ENCODE measurements at places on chromosomes 3 and 15.

DNA sequence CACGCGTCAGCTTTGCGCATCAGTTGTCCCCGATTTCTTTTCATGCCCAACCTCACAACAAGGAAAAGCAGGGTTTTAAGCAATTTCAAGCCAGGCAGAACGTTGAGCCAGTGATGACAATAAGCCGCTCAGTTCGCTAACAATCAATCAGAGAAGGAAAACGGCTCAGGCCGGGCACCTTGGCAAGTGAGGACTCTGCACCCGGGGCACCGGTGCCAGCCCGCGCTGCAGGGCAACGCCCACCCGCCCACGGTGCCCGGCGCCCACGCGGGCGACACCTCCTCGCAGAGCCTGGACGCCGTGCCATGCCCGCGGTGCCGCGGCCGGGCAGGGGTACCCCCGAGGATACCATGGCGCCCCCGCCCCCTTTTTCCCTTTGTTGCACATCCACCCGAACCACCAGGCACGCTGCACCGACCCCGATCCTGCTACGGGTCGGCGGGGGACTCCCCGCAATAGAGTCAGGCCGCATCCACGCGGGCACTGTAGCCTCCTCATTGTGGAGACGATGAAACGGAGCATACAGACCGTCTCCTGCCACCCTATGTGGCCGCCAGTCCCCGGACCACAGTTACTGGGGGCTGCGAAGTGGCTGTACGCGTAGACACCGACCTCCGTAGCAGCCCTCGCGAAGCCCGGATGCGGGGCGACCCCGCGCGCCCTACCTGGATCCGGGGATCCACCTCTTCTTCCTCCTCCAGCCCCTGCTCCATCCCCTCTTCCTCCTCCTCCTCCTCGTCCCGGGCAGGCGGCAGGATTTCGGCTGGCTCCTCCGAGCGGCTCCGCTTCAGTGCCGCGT, 581 bp downstream of the SH3BP5 start:
- H3K4me1 ChIP-seq = peaks cover 42% of the 10 kb centered on the region
- peak overlapping the region; percentile 91 for H3K4me3 ChIP-seq
- H3K27me3 ChIP-seq = peaks cover 6% of the 10 kb centered on the region

GRCh38 chr3:104908761-104909160, 457.9 kb upstream of the ALCAM start:
- no peaks in the 10 kb centered on the region for H3K27me3 ChIP-seq
- DNase-seq = no peak
- H3K36me3 ChIP-seq = no peaks in the 10 kb centered on the region
- no peak overlapping the region for H3K4me3 ChIP-seq

- H3K4me3 ChIP-seq = no peak overlapping the region
- peaks cover 8% of the 10 kb centered on the region for H3K4me1 ChIP-seq
- no peak for DNase-seq
- H3K27ac ChIP-seq = no peak overlapping the region
- H3K27me3 ChIP-seq = peaks cover 18% of the 10 kb centered on the region
Measured at GRCh38 chr15:80849308-80849707, 70.1 kb downstream of the CEMIP start.

DNA sequence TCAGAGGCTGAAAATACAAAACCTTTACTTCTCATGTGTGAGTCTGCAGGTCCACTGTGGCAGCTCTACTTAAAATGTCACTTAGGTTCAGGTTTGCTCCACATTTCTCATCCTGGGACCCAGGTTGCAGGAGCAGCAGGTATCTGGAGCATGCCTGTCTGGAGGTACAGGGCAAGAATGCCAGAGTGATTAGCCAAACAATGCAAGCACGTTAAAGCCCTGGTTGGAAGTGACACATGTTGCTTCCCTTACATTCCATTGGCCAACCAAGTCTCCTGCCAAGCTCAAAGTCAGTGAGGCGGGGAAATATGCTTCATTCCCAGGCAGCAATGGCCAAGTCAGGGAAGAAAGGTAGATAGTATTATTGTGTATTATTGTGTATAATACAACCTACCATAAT, 76.8 kb upstream of the ARL6 start:
- no peak overlapping the region for H3K27ac ChIP-seq
- DNase-seq = no peak
- no peaks in the 10 kb centered on the region for H3K4me1 ChIP-seq
- H3K36me3 ChIP-seq = no peaks in the 10 kb centered on the region
- no peak overlapping the region for H3K4me3 ChIP-seq

DNA sequence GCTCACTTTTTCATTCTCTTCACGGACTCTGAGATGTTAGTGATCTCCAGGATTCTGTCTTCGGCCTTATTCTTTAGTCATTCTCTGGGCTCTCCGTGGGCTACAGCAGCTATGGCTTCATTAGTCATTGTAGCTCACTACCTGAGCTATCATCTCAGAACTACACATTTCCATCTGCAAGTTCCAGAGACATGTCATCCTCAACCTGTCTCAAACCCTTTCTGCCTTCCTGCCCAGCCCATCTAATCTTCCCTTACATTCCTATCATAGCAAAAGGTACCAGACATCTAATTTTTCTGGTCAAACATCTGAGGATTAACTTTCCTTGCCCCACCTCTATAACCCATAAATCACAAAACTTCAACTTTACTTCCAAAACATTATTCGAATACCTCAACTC, 13.2 kb downstream of the TSPAN3 start:
- H3K27ac ChIP-seq = peak overlapping the region; percentile 3
- no peak for DNase-seq
- H3K27me3 ChIP-seq = no peaks in the 10 kb centered on the region
- H3K4me3 ChIP-seq = no peak overlapping the region

DNA sequence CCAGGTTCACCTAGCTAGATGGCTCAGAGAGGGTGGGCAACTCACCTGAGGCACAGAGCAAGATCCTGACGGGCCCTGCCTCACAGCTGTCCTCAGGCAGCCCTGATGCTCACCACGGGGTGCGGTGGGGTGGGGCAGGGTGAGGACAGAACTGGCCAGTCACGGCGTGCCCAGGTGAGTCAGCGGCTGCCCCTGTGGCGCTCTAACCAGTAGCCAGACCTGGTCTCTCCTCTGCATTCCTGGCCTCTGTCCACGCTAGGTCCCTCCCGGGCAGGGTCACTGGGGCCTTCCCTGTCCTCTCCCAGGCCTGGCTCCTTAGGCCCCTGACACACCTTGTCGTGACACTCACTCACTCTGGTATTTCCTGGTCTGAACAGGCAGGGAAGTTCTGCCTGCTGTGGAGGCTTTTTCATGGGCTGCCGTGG, 901 bp downstream of the ALS2CL start:
- H3K36me3 ChIP-seq = no peaks in the 10 kb centered on the region
- H3K27ac ChIP-seq = no peak overlapping the region
- peaks cover 26% of the 10 kb centered on the region for H3K4me1 ChIP-seq

GRCh38 chr3:198025644-198026043, 65.6 kb downstream of the LMLN start:
- H3K27ac ChIP-seq = no peak overlapping the region
- DNase-seq = no peak
- H3K27me3 ChIP-seq = no peaks in the 10 kb centered on the region
- H3K4me1 ChIP-seq = no peaks in the 10 kb centered on the region
- no peak overlapping the region for H3K4me3 ChIP-seq

DNA sequence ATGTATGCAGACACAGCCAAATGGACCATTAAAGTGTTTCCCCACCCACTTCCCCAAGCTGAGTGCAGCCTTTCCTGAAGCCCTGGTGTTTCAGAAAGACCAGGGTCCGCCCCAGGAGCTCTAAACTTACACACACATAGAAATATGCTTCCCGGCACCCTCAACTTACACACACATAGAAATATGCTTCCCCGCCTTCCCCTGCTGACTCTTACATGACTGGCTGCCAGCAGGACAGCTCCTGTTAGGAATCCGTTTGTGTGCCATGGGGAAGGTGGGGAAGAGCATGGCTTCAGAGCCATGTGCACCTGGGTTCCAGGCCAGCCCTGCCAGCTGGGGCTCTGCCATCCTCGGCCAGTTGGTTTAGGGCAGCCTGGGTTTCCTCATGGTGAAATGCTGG, 3.6 kb downstream of the CLEC3B start:
- H3K4me3 ChIP-seq = no peak overlapping the region
- DNase-seq = no peak
- no peaks in the 10 kb centered on the region for H3K36me3 ChIP-seq

- no peak for DNase-seq
- H3K27ac ChIP-seq = no peak overlapping the region
- H3K4me3 ChIP-seq = no peak overlapping the region
- H3K4me1 ChIP-seq = no peaks in the 10 kb centered on the region
- no peaks in the 10 kb centered on the region for H3K36me3 ChIP-seq
Measured at GRCh38 chr3:180875124-180875698, 37.3 kb upstream of the FXR1 start.

DNA sequence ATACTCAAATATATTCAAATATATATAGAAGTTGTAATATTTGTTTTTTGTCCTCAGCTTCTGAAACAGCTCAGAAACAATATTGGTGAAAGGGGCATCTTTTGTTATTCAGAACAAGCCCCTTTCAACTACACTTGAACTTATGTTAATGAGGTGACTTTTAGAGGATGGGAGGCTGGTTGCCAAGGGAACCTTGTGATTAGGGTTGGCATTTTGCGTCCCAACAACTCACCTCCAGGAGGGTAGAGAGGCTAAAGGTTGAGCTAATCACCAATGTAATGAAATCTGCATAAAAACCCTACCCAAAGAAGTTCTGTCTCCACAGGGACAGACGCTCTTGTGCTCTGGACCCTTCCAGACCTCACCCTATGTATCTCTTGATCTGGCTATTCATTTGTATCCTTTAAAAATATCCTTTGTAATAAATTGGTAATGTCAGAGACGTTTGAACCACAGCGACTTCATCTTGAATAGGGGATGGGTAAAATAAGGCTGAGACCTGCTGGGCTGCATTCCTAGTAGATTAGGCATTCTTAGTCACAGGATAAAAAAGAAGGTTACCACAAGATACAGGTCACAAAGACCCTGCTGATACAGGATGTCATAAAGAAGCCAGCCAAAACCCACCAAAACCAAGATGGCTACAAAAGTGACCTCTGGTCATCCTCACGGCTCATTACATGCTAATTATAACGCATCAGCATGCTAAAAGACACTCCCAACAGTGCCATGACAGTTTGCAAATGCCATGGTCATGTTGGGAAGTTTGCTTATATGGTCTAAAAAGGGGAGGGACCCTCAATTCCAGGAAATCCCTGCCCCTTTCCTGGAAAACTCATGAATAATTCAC, 111.1 kb downstream of the FMN1 start:
- no peak overlapping the region for H3K27ac ChIP-seq
- no peak overlapping the region for H3K4me3 ChIP-seq
- no peak for DNase-seq
- peaks cover 7% of the 10 kb centered on the region for H3K27me3 ChIP-seq
- no peaks in the 10 kb centered on the region for H3K36me3 ChIP-seq

DNA sequence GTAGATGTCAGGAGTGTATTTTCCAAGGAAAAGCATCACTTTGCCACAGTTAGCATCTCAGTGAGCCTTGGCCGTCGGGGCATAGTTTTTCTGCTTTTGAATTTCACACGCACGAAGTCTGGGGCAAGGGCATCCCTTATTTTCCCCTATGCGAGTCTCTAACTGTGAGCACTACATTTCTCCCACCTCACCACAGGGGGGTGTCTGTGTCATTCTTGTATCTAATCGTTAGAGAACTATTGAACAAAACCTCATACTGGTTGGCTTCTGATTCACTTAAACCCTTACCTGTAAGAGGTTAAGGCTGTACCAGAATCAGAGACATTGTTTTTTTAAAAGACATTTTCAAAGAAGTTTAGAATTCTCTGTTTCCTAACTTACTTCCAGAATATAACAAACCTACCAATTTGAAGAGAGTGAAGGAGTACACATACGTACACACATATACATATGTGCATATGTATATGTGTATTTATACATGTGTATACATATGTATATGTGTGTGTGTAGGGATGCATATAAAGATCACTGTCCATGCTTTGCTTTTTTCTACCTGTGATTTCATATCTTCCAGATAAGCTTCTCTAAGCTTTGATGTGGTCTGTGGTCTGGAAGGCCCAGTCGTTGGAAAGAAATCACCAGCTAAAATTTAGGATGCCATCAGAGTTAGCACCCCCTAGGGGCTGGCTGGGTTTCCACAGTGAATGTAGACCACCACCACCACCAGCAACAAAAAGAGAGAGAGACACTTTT, 49.4 kb downstream of the MYZAP start:
- H3K36me3 ChIP-seq = no peaks in the 10 kb centered on the region
- no peak for DNase-seq
- peaks cover 8% of the 10 kb centered on the region for H3K27me3 ChIP-seq
- peaks cover 4% of the 10 kb centered on the region for H3K4me1 ChIP-seq

- H3K4me1 ChIP-seq = no peaks in the 10 kb centered on the region
- H3K27ac ChIP-seq = no peak overlapping the region
- H3K27me3 ChIP-seq = no peaks in the 10 kb centered on the region
- H3K4me3 ChIP-seq = no peak overlapping the region
- DNase-seq = no peak
Measured at GRCh38 chr3:37491776-37492175, 317.4 kb upstream of the LRRFIP2 start.

GRCh38 chr3:31227131-31227562, 305.6 kb upstream of the STT3B start:
- peaks cover 79% of the 10 kb centered on the region for H3K4me1 ChIP-seq
- no peak for DNase-seq
- peak overlapping the region; percentile 77 for H3K27ac ChIP-seq
- H3K27me3 ChIP-seq = no peaks in the 10 kb centered on the region
- H3K4me3 ChIP-seq = peak overlapping the region; percentile 64
- peaks cover 16% of the 10 kb centered on the region for H3K36me3 ChIP-seq

GRCh38 chr3:140555666-140556065, 122.2 kb upstream of the TRIM42 start:
- no peak for DNase-seq
- no peak overlapping the region for H3K4me3 ChIP-seq
- H3K27ac ChIP-seq = no peak overlapping the region
- H3K27me3 ChIP-seq = no peaks in the 10 kb centered on the region
- H3K4me1 ChIP-seq = no peaks in the 10 kb centered on the region
- H3K36me3 ChIP-seq = no peaks in the 10 kb centered on the region

DNA sequence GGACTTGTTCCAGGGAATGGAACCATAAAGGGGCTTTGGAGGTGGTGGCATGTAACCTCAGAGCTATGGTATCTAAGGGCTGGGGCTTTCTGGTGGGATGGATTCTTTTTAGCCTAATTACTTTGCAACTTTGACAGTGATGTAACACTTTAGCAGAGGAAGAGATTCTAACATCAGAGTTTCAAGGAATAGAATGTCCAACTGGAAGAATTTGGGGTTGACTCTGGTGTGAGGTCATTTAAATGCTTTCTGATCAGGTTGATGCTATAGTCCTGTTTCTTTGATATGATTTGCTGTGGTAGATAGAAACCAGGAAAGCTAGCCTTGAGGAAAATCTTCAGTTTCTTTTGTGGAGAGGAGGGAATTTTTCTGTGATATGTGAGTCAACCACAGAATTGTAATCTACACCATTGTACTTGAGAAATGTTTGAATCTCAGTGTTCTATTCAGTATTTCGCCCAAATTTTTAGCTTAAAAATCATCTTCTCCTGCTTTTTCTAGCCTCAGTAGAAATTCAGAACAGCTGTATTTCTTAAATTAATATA, 40.0 kb downstream of the ATP2C1 start:
- H3K27ac ChIP-seq = no peak overlapping the region
- peaks cover 23% of the 10 kb centered on the region for H3K36me3 ChIP-seq
- no peaks in the 10 kb centered on the region for H3K27me3 ChIP-seq
- no peak for DNase-seq
- H3K4me3 ChIP-seq = no peak overlapping the region

GRCh38 chr3:130935761-130936492, 42.0 kb downstream of the ATP2C1 start:
- H3K4me3 ChIP-seq = no peak overlapping the region
- H3K4me1 ChIP-seq = peaks cover 7% of the 10 kb centered on the region
- DNase-seq = no peak
- no peak overlapping the region for H3K27ac ChIP-seq
- no peaks in the 10 kb centered on the region for H3K27me3 ChIP-seq
